ENCODE measurements at places on chromosomes 5 and 9.

- DNase-seq = no peak
Measured at GRCh38 chr5:15728811-15729210, 228.8 kb downstream of the FBXL7 start.

DNA sequence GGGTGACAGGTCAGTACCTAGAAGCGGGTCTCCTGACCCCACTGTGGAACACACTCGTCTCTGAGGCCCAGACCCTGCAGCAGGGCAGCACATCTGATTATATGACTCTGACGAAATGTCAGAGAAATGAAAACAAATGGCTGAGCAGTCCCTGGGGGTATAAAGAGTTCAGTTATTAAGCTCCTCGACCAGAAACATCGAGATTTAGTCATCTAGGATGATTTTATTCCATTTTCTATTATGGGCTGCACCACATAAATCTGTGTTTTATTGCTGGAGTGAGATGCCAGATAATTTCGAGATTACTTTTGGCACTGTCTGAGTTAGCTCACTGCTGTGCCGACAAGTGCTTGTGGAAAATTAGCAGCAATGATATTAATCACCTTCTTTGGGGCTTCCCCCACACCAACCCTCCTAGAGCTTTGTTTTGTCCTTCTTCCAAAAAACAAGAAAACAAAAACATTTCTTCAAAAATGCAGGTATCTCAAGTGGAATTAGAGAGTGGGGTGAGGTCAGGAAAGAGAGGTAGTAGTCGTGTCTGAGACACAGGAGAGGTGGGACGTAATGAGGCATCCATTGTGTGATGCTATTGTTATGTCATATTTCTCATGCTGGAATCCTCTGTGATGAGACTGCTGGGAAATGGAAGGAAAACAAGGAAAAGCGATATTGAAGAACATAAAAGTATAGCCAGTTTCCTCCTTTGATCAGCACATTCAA lies 495.5 kb downstream of the DMAC1 start:
- no peak for DNase-seq

DNA sequence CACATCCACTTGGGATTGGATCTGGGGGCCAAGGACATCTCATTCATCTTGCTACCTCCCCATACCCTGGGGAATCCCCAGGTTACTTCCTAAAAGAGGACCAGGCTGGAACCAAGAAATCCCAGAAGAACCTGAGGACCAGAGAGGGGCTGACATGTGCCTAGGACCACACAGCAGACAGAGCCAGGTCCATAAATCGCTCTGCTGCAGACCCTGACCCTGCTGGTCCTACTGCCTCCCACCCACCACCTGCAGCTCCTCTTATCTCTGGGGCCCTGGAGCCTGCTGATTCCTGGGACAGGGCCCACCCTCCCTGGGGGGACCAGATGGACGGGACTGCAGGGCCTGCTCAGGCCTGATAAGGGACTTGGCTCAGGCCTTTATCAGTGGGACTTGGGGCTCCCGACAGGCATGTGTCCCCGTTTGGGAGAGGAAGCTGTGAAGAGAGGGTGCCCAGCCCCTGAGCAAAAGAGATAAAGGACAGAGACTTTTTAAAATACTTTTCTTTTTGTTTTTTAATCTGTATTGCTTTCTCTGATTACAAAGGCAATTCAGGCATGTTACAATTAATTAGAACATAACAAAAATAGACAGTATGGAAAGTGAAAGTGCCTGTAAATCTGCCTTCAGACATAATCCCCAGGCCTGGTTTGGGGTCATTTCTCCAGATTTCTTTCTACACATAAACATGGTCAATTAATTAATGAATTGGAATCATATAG lies 101.3 kb upstream of the LARP1 start:
- DNase-seq = no peak

- no peak for DNase-seq
Measured at GRCh38 chr5:43427306-43427705, 15.1 kb upstream of the CCL28 start.
